ENCODE measurements at places on chromosomes 4 and X. TPM values are rescaled to one million over a fixed set of nuclear protein-coding genes. Genes with fewer than 3 reads are reported as not detected.

- DNase-seq: no peak
Observed at GRCh38 chr4:22713841-22714240, 21.1 kb downstream of the GBA3 start.

DNA sequence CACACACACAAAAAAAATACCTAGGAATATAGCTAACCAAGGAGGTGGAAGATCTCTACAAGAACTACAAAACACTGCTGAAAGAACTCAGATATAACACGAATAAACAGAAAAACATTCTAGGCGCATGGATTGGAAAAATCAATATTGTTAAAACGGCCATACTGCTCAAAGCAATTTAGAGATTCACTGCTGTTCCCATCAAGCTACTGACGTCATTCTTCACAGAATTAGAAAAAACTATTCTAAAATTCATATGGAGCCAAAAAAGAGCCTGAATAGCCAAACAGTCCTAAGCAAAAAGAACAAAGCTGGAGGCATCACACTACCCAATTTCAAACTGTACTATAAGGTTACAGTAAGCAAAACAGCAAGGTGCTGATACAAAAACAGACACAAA is 390.2 kb downstream of the IDS start:
- DNase-seq: no peak

The NALF2 gene
- polyA plus RNA-seq: 0.05 TPM

The TMEM31 gene
- not detected for polyA plus RNA-seq
